ENCODE measurements at places on chromosomes 3 and 15.

- no peak for DNase-seq
Observed at GRCh38 chr3:58560771-58561311, 16.4 kb downstream of the FAM107A start.

- no peak for DNase-seq
Observed at GRCh38 chr3:31448882-31449243, 83.9 kb upstream of the STT3B start.

GRCh38 chr15:61671736-61672135, 388.5 kb downstream of the VPS13C start:
- no peak for DNase-seq

DNA sequence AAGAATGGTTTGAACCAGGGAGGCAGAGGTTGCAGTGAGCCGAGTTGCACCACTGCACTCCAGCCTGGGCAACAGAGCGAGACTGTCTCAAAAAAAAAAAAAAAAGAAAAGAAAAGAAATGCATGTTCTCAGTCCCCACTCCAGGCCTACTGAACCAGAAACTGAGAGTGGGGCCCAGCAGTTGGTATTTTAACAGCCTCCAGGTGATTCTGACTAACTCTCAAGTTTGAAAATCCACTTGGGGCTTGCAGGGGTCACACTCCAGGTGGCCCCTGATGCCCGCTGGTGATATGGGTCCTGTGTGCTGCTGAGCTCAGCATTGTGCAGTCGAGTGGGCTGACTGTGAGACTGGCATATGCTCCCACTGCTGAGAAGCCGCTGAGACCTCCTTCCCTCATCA, 133.7 kb upstream of the C2CD4B start:
- DNase-seq, result no peak

DNA sequence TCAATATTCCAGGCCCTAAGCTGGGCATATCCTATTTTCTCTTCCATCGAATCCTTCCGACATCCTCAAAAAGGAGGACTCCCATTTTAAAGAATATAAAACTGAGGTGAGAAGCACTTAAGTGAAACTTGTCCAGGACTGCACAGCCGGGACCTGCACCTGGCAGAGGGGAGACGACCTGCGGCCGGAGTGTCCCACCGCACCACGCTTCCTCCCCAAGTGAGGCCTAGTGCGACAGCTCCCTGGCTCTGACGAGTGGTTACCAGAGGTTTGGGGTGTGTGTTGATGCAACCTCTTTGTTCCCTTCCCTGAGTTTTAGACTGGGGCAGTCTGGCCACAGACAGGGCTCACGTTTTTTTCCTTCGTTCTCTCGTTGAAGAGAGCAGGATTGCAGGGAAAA, 24.9 kb upstream of the ATP2B2 start:
- no peak for DNase-seq

- no peak for DNase-seq
Observed at GRCh38 chr15:66078196-66078928, 175.2 kb downstream of the MEGF11 start.

DNA sequence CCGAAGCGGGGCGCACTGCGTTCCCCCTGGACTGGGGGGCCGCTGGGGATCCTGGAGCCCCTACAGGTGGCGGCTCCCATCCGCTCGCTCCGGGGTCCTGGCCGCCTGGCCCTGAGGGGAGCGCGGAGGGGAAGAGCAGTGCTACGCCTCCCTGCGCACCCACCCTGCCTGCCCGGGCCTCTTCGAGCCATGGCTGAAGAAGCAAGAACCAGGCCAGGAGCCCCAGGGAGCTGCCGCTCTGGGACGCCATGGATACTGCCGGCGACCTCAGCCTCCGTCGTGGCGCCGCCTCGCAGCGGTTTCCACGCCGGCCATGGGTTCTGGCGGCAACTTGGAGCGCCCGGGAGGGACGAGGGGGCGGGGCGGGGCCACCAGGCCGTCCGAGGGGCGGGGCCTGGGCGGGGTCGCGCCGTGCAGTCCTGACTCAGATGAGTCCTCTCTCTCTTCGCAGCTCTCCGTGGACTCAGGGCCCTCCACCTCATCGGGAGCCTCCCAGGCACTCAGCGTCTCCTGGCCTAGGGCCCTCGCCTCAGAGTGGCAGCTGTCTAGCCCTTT, 50.9 kb downstream of the MYL3 start:
- DNase-seq, result peak; percentile 77

DNA sequence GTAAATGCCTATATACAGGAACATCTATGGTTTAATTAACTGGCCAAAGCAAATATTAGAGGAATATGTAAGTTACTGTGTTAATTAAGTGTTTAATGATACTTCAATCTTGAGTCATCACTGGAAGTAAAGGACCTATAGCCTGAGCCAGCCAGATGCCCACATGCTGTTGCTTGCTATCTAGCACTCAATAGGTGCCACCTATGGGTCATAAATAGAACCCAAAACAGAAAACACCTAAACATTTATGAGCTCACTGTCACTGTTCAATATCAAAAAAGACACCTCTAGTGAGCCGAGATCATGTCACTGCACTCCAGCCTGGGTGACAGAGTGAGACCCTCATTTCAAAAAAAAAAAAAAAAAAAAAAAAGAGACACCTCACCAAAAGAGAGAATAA, 48.4 kb upstream of the IP6K2 start:
- no peak for DNase-seq

DNA sequence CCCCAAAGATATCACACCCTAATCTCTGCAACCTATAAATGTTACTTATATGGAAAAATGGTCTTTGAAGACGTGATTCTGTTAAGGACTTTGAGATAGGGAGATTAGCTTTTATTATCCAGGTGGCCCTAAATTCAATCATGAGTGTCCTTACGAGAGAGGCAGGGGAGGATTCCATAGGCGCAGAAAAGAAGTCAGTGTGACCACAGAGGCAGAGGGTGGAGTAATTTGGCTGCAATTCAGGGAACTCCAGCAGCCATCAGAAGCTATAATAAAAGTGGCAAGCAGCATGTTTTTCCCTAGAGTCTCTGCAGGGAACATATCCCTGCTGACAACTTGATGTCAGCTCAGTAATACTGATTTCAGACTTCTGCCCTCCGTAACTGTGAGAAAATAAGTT, 315.2 kb upstream of the ROBO2 start:
- DNase-seq, result no peak

DNA sequence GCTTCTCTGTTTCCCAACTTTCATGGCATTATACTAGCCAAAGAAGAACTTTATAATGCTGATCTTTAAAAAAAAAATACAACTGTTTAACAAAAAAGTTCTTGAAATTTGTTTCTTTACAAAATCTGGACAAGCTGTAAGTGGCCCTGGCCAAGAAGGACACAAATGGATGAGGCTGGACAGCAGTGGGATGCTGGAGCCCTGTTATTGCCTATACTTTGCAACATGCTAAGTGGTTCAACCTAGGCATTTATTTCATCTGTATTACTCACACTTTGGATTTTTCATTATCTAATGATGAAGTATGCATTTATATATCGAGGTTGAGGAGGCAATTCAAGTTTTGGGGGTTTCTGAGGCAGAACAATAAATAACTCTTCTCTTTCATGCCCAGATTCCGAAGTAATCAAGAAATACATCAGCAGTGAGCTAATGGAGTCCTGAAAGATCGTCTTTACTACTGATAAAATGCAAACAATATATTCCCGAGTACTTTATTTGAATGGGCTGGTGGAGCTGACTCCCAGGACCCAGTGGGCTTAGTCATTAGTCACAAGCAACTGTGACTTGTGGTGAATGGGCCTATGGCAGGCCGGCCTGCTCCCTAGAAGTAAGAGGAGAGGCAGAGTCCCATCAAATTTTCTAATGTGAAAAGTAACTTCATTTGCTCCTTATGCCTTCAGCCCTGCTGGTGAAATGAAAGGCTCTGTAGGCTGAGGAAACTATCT, 177.3 kb upstream of the DPH6 start:
- no peak for DNase-seq

GRCh38 chr3:138717348-138717747, 108.8 kb downstream of the FAIM start:
- DNase-seq, result no peak

DNA sequence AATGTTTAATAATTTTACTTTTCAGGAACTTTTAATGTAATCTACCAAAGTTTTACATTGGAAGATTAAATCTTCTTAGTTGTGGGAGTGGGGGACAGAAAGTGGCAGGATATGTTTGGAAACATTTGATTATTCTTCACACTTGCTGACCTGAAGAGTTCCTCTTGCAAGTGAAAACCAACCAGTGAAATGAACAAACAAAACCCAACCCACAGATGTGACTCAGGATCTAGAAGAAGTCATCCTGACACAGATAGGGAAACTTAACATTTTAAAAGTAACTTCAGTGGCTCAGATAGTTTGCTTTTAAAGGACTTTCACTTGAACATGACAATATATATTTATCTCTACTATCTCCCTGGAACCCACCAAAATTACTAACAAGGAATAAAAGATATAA, 55.4 kb downstream of the ASTE1 start:
- DNase-seq, result no peak

- DNase-seq, result no peak
Observed at GRCh38 chr15:85692873-85693272, 101.9 kb downstream of the KLHL25 start.

DNA sequence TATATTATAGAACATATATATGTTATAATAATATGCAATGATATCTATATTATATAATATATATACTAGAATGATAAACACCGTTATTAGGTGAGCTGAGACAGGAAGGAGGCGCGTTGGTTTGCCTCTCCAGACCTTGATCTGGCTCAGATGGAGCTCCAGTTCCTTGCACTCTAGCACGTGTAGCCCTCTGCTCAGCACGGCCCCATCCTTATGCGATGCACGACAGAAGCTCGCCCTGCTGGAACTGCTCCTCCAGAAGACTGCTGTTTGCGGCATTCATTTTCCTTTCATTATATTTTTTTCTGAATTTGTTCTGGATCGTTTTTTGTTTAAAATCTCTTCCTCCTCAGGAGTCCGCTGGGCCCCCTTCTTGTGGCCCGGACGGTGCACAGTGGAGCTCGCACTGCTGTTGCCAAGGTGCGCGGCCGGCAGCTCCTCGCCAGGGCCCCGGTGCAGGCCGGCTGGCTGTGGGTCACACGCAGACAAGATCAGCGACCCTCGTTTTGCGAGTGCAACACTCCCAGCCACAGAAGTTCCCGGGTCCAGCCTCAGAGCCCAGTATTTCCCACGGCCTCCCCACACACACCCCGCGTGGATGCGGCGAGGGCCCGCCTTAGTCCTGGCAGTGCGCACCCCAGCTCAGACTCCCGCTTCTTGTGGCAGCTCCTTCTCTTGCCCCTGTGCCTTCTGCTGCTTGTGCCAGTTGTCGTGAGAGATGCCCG, 112.2 kb downstream of the CHL1 start:
- DNase-seq, result no peak

GRCh38 chr15:71225851-71226250, 110.6 kb downstream of the THSD4 start:
- no peak for DNase-seq
